Retina (tissue), 1 donor: ENCODE measurements at places on chromosomes 12 and 14.
A peak's percentile ranks its signal among the peaks of the same experiment; 100 is the strongest.

GRCh38 chr12:75974323-75975187 is 57.0 kb downstream of the PHLDA1 start:
- DNase-seq = no peak

DNA sequence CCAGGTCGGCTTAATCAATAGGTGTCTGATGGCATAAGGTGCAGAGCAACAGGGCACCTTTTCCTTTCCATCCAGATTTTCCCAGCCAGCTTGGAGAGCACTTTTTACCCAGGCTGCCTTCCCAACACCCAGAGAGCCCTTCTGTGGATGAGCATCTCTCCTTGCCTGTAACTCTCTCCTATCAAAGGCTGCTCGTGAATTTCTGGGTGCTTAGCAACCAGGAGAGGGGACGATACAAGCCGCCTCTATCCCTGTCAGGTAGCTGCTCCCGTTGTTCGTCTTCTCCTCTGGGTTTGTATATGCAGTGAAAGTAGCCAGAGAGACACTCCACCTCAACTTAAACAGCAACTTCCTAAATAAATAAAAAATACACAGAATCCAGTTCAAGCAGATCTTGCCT is 124.2 kb downstream of the CACNA1C start:
- DNase-seq = no peak

- no peak for DNase-seq
Observed at GRCh38 chr12:71300772-71301675, 138.6 kb upstream of the LGR5 start.

GRCh38 chr14:105152794-105153241 is 15.8 kb downstream of the JAG2 start:
- no peak for DNase-seq

- no peak for DNase-seq
Observed at GRCh38 chr14:22552827-22553076, 36.3 kb downstream of the DAD1 start.

DNA sequence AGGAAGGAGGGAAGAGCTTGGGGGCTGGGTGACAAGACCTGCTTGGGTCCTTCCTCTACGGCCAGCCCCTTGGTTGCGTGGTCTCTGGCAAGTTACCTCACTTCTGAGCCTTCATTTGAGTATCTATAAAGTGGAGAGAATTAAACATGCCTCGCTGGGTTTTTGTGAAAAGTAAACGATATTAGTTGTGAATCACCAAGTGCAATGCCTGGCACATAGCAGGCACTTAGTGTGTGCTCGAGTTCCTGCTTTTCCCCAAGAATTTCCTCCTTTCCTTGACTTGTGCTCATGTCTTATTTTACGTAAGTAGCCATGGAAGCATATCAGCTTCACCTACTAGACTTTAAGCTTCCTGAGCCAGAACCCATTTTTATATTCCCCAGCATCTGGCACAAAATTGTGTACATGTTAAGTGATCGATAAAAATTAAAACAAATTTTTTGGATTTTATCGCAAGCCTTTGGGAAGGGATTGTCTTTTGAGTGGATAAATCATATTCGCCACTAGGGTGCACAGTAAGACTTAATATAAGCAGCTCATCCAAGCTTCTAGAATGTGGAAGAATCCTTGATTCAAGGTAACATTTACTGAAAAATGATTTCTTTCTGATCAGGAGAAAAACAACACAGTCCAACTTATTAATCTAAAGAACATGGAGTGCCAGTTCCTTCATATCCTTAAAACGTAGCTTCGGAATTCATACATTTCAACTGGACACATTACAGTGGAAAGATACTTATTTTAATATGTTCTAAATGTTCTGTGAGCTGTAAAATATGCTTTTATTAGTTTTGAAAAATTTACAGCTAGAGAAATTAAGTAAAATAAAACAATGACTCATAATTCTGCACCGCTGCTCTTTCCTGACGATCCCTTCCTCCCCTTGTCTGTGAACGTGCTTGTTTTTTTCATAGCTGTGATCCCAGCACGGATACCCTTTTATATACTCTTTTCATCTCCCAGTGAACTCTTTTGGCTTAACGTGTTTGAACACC is 62.0 kb downstream of the SLC25A47 start:
- DNase-seq = no peak

GRCh38 chr14:71913342-71913741 is 18.9 kb upstream of the RGS6 start:
- no peak for DNase-seq

DNA sequence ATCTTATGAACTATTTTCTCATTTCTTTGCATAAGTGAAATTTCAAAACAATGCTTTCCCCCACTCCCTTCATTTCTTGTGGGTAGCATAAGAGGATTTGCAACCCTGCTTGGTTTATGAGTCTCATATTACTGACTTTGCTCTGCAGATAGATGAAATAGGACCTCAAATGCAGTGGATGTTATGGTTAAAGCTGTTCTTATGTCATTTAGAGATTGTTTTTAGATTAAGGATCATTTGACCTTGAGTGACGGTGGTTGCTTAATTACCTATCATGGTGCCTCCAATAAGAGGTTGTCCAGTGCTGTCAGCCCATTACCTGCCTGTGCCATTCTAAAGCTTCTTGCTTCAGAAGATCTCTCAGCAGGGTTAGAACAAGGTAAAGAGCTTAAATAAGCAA is 351.4 kb upstream of the ATP2B1 start:
- no peak for DNase-seq

- no peak for DNase-seq
Observed at GRCh38 chr12:77163074-77164038, 98.0 kb upstream of the E2F7 start.

DNA sequence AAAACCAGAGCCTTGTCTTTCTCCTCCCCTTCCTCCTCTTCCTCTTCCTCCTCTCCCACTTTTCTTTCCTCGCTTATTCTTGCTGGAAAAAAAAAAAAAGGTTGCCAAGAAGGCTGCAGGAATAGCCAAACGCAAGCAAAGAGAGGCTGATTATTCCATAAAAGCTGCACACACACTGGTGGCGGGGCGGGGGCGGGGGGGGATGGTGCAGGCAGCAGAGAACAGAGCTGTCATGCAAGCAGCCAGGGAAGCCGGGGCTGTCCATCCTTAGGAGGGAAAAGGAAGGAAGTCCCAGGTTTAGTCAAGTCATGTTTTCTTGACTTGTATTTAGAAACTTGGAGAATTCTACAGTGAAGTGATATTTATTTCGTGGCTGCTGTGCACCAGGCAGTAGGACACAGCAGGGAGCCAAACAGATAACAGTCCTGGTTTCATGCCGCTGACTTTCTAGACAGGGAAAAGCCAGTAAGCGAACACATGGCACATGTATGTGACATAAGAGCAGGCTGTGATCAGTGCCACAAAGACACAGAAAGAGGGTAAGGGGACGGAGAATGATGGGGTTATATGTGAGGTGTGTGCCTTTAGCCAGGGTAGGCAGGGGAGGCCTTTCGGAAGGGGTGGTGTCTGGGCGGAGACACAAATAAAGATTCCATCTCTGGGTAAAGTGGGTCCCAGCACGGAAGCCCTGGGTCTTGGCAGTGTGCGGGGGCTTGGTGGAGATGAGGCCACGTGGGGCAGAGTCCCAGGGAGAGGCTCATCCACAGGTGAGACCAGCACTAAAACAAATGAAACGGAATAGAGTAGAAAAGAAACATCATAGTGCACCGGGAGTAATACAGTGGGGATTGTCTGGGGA is 56.6 kb upstream of the SCN8A start:
- DNase-seq = peak; percentile 22

DNA sequence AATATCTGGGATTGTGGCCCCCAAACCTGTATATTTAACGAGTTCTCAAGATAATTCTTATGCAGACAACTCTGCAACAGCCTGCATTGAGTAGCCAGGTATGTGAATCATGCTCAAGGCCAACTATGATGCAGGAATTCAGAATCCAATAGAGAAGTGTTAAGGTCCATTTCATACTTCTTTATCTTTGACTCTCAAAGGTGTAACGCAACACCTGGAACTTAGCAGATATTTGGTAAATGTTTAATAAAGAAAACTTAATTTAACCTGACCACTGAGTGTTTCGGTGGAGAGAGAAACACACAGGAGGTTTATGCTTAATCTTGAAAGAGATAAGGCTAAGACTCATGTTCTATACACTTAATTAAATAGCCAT is 156.5 kb upstream of the PLEKHG7 start:
- no peak for DNase-seq

DNA sequence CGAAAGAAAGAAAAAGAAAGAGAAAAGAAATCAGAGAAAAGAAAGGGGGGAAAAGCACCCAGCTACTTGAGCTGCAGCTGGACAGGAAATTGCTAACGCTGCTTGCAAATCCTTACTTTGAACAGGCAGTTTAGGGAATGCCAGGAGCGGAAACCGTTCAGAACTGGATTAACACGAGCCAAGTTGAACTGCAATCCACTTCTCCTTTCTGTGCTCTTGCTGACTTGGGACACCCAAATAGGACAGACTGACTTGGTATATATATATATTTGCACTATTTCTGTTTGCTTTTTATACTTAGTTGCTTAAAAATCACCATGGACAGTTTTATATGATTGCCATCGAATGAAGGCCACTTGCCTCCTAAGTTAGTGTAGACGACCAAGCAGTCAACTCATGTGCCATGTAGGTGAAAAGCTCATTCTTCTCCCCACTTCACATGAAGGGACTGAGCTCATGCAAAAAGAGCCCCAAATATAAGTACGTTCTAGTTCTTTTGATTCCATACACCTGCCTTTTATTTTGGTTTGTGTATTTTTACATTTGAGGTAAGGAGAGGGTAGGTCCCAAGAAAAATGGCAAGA is 5.5 kb downstream of the DUSP6 start:
- DNase-seq = no peak

DNA sequence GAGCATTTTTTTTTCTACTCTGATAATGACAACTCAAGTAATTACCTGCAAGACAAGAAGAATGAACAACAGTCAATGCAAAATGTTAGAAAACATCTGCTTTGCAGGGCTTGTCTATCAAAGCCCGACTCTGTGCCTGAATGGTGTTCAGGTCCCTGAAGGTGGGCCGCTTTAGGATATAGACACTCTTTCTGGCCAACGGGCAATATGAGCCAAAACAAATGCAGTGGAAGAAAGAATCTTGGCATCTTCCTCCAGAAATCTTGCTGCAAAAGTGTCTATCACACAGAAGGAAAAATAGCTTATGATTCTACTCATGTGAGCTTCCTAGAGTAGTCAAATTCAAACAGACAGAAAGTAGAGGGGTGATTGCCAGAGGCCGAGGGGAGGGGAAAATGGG is 32.7 kb downstream of the FOS start:
- DNase-seq = no peak

DNA sequence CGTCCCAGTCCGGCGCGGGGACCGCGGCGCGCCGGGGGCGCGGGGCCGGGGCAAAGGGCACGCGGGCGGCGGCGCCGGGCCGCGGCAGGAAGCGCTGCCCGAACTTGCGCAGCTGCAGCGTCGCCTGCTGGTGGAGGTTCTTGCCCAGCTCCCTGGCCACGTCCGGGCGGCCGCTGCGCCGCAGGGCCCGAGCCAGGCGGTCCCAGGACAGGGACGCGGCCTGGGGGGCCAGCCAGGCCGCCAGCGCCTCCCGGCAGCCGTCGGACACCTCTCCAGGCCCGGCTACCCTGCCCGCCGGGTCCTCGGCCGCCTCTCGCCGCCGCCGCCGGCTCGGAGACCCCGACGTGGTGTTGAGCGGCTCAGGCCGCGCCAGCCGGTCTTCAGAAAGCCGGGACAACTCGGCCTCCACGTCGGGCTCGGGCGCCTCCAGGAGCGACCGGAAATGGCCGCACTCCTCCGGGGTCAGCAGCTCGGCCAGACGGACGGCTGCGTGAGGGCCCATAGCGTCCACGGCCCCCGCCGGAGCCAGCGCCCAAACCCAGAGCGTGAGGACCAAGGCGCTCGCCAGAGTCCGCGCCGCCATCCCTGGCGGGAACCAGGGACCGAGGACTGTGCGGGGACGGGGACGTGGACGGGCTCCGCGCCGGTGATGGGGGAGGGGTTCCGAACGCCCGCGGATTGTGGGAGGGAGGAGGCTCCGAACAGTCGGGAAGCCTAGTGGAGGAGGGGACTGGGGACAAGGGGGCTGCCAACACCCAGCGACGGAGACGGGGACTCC is 34.0 kb downstream of the FIGNL2 start:
- peak; percentile 80 for DNase-seq

DNA sequence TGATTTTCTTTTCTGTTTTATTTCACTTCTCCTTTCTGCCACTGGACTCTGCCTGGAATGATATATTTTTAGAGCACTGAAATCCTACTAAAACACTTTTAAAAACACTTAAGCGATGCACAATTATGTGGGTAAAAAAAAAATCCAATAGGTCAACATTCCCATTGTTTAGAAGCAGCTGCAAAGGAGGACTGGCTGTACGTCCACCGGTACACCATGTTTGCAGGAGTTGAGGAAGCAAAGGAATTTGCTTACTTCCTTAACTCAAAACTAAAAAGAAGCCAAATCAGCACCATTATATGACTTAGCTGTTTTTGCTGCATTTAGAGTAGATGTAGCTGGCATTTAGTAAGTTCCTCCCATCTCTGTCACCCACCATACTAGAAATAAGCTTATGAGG is 186.8 kb upstream of the TMTC1 start:
- no peak for DNase-seq

DNA sequence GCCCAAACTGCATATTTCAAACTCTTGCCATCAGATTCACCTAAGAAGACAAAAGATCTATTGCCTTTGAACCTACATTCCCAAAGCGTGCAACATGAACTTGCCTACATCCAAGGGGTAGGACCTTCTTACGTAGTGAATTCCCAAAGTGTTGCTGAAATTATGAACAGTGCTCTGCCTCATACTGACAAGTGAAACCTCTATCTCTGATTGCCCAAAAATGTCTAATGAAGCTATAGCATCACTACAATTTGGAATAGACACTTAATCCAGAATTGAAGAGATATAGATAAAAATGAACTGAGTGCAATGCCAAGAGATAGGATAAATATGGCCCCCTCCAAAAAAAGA is 31.1 kb downstream of the CLEC2D start:
- DNase-seq = no peak

- no peak for DNase-seq
Observed at GRCh38 chr14:90987140-90987539, 73.3 kb downstream of the RPS6KA5 start.

GRCh38 chr14:103803661-103804060 is 43.7 kb downstream of the PPP1R13B start:
- DNase-seq = no peak

DNA sequence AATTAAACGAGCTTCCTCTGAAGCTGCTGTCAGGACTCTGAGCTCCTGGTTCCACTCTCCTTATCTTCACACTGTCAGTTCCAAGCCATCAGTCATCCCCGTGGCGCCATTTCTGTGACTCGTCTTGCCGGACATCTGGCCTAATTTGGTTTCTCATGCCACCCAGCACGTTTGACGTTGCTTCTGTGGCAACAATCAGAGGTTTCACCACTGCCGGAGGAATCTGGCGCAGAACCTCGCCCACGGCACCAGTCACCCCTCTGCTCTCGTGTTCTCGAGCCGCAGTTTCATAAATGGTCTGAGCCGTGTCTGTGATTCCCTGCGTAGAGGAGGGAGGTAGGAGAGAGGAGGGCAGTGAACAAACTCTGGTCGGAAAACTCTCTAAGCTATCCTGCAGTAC is 29.7 kb downstream of the BDKRB1 start:
- DNase-seq = no peak

- DNase-seq = peak; percentile 48
Observed at GRCh38 chr12:120971299-120972180, 6.8 kb upstream of the HNF1A start.
